AG20443 (cell line): ENCODE measurements at places on chromosomes 13 and 19.
A peak's percentile ranks its signal among the peaks of the same experiment; 100 is the strongest.

DNA sequence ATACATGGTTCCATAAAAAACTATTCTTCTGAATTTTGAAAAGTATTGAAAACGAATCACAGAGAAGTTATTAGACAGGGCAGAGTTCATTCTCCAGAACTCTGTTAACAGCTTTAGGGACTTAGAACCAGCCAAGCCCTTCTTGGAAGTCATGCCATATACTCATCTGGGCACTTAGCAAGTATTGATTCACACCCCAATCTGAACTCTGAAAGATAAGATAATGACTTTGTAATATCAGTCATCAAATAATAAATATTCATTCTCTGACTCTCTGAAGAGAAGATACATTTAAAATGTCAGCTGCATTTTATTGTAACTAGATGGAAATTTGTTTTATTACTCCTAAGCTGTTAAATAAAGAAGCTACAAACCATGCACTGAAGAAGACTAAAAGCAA, 43.8 kb upstream of the ITM2B start:
- no peak for DNase-seq

- no peak for DNase-seq
Observed at GRCh38 chr13:91667486-91667885, 269.1 kb downstream of the GPC5 start.

DNA sequence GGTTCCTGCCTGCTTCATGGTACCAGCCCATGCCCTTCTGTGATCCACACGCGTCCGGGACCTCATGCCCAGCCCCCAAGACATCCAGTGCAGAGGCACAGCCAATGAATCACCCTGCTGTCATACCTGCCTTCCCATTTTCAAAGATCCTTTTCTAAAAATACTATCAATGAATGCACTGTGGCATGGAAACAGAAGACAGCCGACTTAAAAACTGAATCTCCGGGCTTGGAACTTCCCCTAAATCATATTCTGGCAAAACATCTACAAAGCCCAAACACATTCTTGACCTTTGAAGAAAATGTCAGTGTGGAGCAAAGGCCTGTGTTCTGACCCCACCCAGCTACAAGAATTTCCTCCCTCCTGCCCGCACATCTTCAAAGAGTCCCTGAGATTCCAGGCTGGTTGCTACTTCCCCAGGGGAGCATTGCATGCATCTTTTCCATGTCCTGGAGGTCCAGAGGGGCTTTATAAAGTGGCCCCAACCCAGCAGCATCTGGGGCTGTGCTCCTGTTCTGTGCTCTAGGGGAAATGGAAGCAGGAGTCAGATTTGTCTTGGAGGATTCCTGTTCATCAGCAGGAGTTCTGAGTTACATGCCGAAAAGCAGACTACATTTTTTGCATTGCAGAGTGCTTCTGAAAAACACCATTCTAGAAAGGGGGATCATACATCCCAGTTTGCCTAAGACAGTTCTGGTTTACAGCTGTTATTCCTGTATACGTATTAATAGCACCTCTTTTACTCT, 135.2 kb downstream of the USP12 start:
- DNase-seq: peak; percentile 63

GRCh38 chr13:44237881-44238421, 135.7 kb upstream of the SERP2 start:
- DNase-seq: peak; percentile 24
